ENCODE measurements at places on chromosomes 6 and 20. TPM values are rescaled to one million over a fixed set of nuclear protein-coding genes. Genes with fewer than 3 reads are reported as not detected.

CFB gene
- total RNA-seq, result 65.1 TPM

PRSS16 gene
- total RNA-seq, result 0.19 TPM

DEFB119 gene
- total RNA-seq, result not detected

CPXM1 gene
- 0.28 TPM for total RNA-seq

C20orf202 gene
- total RNA-seq, result not detected

LAMA5 gene
- total RNA-seq, result 35.7 TPM

SLC17A9 gene
- 7.9 TPM for total RNA-seq

CGAS gene
- total RNA-seq, result 10.2 TPM

DSP gene
- 27.3 TPM for total RNA-seq

KCNQ5 gene
- 5.1 TPM for total RNA-seq

WFDC6 gene
- total RNA-seq, result not detected

DEFB132 gene
- not detected for total RNA-seq

SYCP2L gene
- total RNA-seq, result not detected

HMGN4 gene
- total RNA-seq, result 68.8 TPM

SLC32A1 gene
- under 0.01 TPM for total RNA-seq

SOX4 gene
- total RNA-seq, result 16.1 TPM

OR2H2 gene
- total RNA-seq, result not detected

SLC22A1 gene
- 0.38 TPM for total RNA-seq

EDN3 gene
- not detected for total RNA-seq

TREML1 gene
- total RNA-seq, result not detected

BPI gene
- total RNA-seq, result not detected

BEND3 gene
- total RNA-seq, result 2.5 TPM

OVOL2 gene
- total RNA-seq, result not detected

PGM3 gene
- 158 TPM for total RNA-seq

ZNF292 gene
- 42.0 TPM for total RNA-seq

PPP1R3D gene
- total RNA-seq, result 5.4 TPM

LY86 gene
- not detected for total RNA-seq
